ENCODE measurements at places on chromosomes 11 and 22.

DNA sequence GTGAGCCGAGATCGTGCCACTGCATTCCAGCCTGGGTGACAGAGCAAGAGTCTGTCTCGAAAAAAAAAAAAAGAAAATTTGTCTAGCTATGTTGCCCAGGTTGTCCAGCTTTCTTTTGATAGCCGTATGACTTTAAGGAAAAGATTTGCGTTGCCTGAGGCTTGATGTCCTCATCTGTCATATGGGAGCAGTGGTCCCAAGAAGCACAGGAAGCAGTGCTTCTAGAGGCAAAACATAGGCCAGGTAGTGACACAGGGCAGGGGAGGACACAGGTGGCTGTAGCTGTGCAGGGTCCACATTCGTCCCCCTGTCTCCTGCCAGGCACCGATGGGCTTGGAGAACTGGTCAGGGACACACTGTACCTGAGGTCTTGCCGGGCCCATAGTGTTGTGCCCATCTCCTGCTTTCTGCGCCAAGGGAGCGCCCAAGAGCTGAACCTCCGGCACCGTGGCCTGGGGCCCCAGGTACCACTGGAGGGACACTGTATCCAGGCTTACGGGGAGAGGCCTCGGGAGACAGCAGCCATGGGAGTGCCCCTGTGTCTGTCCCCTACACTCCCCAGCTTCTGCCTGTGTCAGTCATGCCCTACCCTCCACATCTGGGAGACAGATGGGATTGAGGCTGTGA, 1.4 kb downstream of the LRRC74B start:
- DNase-seq = no peak

DNA sequence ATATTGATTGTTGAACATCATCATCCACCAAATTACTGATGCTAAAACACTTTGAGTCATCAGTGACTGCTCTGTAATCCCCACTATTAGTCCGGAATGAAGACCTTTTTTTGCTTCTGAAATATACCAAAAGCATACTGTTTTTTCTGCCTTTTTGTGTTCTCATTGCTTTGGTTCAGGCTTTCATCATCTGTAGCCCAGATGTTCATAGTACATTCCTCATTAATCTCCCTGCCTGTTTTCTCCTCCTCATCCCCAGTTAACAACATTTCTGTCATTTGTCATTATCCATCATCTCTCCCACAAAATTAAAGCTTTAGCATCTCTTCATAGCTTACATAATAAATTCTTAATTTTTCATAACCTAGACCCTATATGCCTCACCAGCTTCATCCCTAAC, 9.2 kb downstream of the CEP57 start:
- no peak for DNase-seq

DNA sequence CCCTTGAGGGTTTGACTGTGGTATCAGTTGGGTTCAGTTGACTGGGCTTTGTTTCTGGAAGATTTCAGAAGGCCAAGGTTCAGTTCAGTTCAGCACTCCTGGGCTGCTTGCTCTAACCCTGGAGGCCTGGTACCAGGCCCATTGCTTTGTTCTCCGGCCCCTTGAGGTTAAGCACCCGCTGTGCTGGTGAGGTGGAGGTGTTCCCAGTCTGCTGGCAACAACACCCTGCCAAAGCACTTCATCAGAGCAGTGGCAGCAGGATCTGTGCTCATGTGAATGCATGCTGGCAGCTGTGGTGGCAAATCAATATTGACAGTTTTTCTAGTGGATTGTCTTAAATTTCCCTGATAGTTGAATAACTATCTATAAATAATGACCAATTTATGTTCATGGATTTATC, 3.8 kb upstream of the SCGB1D1 start:
- DNase-seq = no peak

- DNase-seq = no peak
Measured at GRCh38 chr11:69295079-69295994, 1.4 kb downstream of the MYEOV start.

DNA sequence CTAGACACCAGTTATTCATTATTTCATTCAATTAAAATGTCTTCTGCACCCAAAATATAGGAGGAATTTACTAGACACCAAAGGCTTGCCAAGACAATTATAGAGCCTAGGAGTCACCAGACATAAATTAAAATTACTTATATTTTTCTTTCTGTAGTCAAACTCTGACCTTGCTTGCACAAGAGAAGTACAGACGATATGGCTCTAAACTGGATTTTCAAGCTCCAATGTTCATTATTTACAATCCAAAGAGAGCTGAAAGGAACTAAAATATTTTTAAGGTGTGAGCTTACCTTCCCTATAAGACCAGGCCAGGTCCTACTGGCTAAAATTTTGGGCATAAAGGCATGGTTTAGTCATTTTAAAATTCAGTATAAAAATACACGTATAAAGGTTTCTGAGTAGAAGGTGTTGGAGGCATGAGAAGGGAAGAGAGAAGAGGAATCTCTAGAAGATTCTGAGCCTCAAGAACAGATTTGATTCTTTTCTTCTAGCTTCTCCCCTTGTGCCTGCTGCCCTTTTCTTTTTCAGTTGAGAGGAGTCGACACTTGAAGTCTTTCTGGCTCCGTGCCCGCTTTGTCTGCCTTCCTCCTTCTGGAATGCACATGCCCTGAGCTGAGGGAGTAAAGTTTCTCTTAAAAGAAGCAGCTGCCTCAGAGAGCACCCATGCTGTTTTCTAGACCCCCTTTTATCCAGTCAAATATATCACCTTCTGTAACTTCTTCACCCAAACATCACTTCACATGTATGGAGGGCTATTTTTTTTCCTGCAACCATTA, 13.5 kb downstream of the C11orf97 start:
- DNase-seq = no peak

DNA sequence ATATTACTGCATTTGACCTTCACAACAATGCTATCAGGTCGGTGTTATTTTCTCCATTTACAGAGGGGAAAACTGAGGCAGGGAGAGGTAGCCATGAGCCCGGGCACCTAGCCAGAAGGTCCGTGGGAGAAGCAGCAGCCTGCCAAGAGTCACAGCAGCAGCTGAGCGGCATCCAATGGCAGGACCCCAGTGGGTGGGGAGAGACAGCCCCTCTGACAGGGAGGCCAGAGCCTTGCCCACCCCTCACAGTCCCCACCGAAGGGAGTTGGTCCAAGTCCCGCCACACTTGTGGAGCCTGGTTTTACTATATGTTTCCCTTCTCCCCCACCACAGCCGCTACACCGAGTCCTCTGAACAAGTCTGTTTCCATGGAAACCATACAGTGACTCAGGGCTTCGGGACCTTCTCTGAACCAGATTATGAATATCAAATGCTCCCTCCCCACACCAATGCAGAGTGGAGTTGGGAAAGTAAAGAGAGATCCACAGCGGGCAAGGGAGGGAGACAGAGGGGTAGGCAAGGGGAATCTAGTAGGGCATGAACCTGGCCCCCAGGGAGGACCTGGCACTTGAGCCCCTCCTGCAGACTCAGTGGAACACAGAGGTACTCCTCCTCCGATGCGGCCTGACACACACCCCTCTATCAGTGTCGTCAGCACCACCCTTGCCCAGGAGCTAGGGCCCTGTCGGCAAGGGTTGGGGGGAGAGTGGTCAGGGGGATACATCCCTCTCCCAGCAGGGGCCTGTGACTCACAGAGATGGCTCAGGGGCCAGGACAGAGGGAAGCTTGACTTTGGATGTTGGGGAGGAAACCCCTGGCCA, 2.5 kb downstream of the CHST1 start:
- DNase-seq = no peak

GRCh38 chr22:22682807-22683667, 38.6 kb downstream of the GGTLC2 start:
- no peak for DNase-seq

GRCh38 chr22:39618996-39619530, 48.5 kb downstream of the CACNA1I start:
- DNase-seq = no peak

DNA sequence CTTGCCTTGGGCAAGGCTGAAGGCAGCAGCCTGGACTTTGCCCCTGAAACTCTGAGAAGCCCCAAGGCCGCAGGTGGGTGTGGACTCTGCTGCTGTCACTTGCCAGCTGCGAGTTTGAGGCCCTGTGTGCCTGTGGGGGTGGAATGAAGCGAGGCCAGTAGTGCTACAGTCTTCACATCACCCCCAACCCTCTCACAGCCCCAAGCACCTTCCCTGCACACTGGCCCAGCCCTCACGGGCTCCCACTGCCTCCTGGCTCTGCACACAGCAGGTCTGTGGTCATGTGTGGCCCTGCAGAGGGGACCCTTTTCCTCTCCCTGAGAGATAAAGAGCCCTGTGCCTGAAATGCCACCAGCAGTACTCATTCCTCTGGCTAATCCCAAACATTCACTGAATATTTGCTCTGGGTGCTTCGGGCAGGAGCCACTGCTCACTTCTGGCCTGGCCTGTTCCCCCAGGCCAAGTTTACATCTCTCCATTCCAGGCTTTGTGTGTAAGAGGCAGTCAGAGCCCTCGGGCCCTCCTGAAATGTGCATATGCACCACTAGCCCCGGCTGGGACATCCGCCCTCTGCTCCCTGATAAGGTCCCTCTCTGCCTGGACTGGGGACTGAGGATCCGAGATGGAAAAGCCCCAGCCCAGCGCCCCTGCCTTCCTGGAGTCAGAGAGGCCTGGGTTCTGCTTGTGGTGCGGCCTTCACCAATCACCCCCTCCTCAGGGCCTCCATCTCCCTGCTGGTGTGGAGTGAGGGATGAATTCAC, 17.7 kb downstream of the MGAT3 start:
- DNase-seq = no peak

GRCh38 chr11:118651820-118652219, 27.6 kb downstream of the TREH start:
- no peak for DNase-seq

GRCh38 chr11:8338138-8338537, 74.5 kb upstream of the LMO1 start:
- no peak for DNase-seq

- DNase-seq = no peak
Measured at GRCh38 chr11:63920939-63921417, 4.0 kb upstream of the RCOR2 start.

GRCh38 chr11:32154275-32154674, 63.4 kb downstream of the RCN1 start:
- no peak for DNase-seq

- DNase-seq = no peak
Measured at GRCh38 chr11:97237151-97237550, 847.3 kb downstream of the JRKL start.

GRCh38 chr11:75103380-75104026, 6.8 kb upstream of the OR2AT4 start:
- no peak for DNase-seq

DNA sequence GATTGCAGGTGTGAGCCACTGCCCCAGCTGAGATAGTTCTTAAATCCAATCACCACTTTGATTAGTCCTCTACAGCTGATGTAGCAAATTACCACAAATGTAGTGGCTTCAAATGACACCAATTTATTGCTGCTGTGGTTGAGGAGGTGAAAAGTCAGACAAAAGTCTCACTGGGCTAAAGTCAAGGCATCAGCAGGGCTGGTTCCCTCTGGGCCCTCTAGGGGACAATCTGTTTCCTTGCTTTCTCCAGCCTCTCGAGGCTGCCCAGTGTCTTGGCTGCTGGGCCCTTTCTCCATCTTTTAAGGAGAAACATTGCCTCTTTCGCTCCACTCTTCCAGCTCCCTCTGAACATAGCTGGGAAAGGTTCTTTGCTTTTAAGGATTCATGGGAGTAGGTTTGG, 50.5 kb upstream of the SHANK2 start:
- DNase-seq = no peak

DNA sequence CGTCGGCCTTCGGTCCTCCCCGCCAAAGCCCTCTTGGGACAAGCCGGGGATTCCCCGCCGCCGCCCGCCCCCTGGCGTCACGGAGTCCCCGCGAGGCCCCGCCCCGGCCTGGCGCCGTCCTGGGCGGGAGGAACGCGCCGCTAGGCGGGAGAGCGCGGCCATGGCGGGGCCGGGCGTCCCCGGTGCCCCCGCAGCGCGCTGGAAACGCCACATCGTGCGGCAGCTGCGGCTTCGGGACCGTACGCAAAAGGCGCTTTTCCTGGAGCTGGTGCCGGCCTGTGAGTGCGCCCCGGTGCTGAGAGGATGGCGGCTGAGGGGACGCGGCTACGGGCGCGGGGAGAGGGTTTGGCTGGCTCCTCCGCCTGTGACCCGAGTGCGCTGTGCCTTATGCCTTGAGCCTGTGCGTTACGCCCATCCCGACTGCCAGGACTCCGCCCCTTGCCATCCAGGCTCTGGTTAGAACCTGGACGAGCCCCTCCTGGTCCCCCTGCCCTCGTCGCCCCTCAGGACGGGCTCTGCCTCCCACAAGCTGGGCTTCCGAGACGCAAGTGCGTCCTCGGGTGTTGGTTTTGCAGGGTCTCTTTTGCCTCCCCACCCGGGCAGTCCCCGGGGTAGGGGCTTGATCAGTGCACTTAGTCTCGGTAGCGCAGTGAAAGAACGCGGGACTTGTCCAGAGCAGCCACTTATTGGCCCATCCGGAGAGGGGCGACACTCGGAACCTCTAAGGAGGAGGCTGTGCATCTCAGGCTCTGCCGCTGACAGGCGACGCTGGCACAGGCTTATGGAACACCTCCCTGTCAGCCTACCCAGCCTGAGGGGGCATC, at the start of gene ATG16L2:
Gene ATG16L2, plus strand, starts transcription at position 126 of the 824 bp plus-strand sequence. Its CDS starts 35 bp downstream, at position 161.
- peak; percentile 90 for DNase-seq

GRCh38 chr22:26210334-26210733, 41.1 kb downstream of the SEZ6L start:
- DNase-seq = no peak

- no peak for DNase-seq
Measured at GRCh38 chr11:12693094-12693478, 18.9 kb downstream of the TEAD1 start.
